ENCODE measurements at places on chromosomes 2 and 18.
A peak's percentile ranks its signal among the peaks of the same experiment; 100 is the strongest.

DNA sequence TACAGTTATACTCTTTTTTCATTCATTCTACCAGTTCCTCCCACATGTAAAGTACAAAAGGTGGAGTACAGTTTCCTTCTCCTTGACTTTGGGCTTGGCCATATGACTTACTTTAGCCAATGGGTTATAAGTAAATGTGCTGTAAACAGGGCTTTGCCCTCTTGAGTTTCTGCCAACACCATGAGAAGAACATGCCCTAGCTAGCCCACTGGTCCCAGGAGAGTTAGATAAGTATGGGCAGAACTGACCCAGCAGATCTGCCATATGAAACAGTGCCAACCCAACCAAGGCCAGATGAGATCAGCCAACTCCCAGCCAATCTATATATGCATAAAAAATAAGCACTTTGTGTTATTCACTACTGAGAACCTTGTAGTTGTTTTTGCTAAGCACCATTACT, 25.5 kb downstream of the ZC3H8 start:
- no peak for DNase-seq

- no peak for DNase-seq
These were observed 477.5 kb downstream of the SLC4A3 start for GRCh38 chr2:220104871-220105351.

DNA sequence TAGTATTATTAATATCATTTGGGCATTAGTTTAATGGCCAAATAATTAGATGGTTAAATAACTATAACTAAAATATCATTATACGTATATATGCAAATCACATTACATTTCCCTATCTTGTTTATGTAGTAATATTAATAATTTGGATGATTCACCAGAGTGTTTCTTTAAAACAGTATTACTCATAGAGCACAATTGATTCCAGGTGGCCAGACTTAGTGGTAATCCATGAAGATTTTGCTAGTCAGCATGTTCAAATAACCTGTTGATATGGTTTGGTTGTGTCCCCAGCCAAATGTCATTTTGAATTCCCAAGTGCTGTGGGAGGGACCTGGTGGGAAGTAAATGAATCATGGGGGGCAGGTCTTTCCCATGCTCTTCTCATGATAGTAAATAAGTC, 782.3 kb downstream of the LRP1B start:
- no peak for DNase-seq

GRCh38 chr2:69292256-69292655, 94.8 kb downstream of the GFPT1 start:
- DNase-seq, result no peak

DNA sequence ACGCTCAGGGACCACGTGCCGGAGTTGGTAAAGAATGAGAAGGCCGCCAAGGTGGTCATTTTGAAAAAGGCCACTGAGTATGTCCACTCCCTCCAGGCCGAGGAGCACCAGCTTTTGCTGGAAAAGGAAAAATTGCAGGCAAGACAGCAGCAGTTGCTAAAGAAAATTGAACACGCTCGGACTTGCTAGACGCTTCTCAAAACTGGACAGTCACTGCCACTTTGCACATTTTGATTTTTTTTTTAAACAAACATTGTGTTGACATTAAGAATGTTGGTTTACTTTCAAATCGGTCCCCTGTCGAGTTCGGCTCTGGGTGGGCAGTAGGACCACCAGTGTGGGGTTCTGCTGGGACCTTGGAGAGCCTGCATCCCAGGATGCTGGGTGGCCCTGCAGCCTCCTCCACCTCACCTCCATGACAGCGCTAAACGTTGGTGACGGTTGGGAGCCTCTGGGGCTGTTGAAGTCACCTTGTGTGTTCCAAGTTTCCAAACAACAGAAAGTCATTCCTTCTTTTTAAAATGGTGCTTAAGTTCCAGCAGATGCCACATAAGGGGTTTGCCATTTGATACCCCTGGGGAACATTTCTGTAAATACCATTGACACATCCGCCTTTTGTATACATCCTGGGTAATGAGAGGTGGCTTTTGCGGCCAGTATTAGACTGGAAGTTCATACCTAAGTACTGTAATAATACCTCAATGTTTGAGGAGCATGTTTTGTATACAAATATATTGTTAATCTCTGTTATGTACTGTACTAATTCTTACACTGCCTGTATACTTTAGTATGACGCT, 5.8 kb downstream of the MYCN start:
- no peak for DNase-seq

- no peak for DNase-seq
These were observed 216.1 kb downstream of the HAUS1 start for GRCh38 chr18:46320297-46320696.

DNA sequence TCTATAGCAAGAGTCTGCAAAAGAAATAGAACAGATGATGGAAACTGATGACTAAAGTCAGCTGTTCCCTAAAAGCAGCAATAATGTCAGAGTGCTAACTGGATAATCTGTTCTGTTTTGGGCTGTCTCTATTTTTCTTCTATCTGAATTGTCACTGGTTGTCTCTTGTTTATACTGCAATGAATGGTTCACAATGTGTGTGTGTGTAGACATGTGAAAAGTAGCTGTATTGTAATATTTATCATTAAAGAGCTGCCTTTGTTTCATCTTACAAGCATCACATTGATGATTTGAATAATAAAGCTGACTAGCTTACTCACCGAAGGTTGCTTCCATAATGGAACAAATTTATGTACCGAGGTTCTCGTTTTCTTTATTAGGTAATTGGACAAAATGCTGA, 456.0 kb upstream of the ZEB2 start:
- DNase-seq, result no peak

GRCh38 chr2:4662161-4662779, 958.9 kb downstream of the DCDC2C start:
- DNase-seq, result no peak

DNA sequence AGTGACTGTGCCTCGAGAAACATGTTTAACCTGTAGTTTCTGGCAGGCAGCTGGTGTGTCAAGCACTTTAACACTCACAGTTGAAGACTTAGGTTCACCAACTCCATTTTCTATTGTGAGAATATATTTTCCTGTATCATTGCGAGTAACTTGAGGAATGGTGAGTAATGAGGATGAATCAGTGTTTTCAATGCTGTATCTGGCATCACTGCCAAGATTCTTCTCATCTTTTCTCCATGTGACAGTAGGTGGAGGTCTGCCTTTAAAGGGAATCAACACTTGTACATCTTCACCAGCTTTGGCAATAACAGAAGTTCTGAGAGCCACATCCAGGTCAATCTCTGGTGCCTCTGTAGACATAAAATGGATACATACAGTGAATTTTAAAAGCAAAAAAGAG, 72.8 kb downstream of the PLEKHA3 start:
- DNase-seq, result no peak

DNA sequence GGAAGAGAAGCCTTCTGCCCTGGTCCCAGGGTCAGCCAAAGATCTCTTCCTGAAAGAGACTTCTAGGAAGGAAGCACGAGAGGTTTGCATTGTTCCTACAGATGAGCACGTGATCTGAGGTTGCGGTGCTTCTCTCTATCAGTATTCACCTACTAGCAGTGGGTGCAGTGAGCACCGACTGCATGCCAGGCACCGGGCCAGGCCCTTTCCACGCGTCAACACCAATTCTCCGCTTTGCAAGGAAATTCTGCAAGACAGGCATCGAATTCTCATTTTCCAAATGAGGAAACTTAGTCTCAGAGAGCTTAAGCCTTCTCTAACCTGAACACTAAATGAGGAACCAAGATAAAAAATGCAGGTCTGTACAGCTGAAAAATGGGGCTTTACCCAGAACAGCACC, 151.5 kb upstream of the MYCN start:
- no peak for DNase-seq

DNA sequence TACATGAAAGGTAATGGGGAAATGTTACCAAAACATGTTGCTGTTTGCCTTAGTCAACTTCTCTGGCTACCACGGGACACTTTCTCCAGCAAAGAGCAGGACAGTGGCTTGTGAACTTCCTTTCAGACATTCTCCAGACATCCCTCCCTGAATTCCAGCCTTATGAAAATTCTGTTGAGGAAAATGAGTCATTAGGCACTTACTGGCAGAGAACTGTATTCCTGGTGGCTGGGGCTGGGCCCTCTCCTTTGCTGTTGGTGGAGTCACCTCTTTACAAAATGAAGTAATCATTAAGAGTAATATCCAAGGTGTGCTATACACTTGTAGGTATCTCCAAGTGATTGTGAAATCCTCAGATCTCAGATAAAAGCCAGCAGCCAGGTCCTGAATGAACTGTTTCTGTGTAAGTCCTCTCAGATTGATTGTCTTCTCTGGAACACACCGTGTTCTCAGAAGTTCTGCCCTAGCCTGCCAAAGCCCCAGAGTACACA, 1.3 kb upstream of the FAP start:
- DNase-seq, result no peak

DNA sequence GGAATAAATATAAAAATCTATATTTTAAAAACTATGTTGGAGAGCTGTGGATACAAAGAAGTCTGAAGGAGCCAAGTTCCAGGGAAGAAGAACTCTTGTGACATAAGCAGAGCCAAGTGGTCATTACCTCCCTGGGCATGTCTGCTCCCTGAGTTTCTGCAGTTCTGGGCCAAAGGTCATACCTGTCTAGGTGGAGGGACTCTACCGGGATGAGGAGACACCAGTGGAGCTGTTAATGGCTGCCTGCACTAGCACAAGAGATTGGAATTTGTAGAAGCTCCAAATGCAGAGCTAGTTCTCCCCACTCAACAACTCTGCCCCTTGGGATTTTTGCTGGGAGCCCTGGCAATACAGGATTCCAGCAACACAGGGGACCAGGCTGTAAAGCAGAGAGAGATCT, 89.8 kb downstream of the ARHGAP28 start:
- no peak for DNase-seq

- no peak for DNase-seq
These were observed 128.3 kb downstream of the DNER start for GRCh38 chr2:229586012-229586411.

- no peak for DNase-seq
These were observed 233.7 kb upstream of the SPOPL start for GRCh38 chr2:138267902-138268254.

DNA sequence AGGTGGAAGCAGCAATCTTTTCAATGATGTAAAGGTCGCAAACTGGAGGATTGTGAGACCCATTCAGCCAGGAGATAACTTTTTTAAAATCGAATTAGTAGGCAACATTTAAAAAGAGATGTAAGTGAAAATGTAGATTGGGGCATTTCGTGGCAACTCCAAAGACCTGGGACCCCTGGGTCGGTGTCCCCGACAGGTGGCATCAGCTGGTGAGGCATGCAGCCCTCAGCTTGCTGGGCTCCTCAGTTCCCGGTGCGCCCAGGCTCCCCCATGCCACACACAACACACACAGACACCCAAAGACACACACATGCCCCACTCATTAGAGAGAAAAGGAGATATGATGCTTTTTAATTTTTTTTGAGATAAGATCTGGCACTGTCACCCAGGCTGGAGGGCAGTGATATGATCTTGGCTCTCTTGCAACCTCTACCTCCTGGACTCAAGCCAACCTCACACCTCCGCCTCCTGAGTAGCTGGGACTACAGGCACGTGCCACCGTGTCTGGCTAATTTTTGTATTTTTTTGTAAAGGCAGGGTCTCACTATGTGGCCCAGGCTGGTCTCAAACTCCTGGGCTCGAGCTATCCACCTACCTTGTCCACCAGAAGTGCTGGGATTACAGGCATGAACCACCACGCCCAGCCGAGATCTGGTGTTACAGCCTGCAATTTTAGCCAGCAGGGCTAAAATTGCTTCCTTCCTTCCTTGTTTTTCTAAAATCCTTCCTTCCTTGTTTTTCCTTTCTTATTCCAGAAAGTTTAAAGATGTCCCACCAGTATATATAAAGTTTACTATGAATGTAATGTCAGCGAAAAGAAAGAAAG, 122.6 kb upstream of the EPAS1 start:
- DNase-seq, result peak; percentile 11

GRCh38 chr2:118013221-118013723, 598 bp downstream of the CCDC93 start:
- no peak for DNase-seq

- DNase-seq, result no peak
These were observed 24.1 kb downstream of the SANBR start for GRCh38 chr2:61089797-61090196.

- DNase-seq, result no peak
These were observed 271.4 kb downstream of the TCF4 start for GRCh38 chr18:55316486-55317184.

GRCh38 chr2:216606551-216607276, 26.5 kb upstream of the IGFBP2 start:
- DNase-seq, result no peak

DNA sequence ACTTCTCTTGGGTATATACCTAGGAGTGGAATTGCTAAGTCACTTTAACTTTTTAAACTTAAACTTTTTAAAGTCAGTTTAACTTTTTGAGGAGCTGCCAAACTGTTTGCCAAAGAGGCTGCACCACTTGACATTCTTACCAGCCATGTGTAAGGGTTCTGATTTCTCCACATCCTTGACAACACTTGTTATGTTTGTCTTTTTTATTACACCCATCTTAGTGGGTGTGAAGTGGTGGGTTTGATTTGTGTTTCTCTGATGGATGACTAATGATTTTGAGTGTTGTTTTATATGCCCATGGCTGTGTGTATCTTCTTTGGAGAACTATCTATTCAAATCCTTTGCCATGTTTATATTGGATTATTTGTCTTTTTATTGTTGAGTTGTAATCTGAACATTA, 13.6 kb downstream of the ASAP2 start:
- no peak for DNase-seq

GRCh38 chr2:104408266-104408665, 445.6 kb upstream of the POU3F3 start:
- no peak for DNase-seq

DNA sequence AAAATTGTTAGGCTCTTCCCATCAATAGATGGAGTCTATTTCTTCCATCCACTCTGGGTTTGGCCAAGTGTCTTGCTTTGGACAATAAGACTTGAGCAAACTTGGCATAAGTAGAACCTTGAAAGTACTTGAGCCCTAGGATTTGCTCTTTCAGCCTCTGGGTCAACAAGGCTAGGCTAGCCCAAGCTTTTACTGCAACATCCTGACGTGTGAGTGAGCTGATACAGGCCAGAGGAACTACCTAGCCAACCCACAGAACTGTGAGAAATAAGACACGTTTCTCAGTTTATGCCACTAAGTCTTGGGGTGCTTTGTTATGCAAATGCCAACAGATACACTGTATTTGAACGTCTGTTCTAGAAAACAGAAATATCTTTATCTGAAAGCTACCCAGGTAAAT, 71.9 kb downstream of the LRP2 start:
- no peak for DNase-seq

GRCh38 chr2:21281384-21281783, 157.6 kb downstream of the TDRD15 start:
- DNase-seq, result no peak

GRCh38 chr2:51301381-51301780, 269.4 kb upstream of the NRXN1 start:
- DNase-seq, result no peak

DNA sequence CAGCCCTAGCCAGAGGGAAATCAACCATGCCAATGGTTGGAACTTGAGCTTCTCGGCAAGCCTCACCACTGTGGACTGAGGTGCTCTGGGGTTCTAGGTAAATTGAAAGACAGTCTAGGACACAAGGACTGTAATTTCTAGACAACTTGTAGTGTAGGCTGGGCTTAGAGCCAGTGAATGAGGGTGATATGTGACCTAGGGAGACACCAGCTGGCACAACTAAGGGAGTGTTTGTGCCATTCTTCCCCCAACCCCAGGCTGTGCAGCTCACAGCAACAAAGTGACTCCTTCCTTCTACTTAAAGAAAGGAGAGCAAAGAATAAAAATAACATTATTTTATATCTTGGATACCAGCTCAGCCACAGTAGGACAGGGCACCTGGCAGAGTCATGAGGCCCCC, 1690.7 kb upstream of the TMEFF2 start:
- DNase-seq, result no peak
